ENCODE measurements at places on chromosomes 16 and 17. TPM values are rescaled to one million over a fixed set of nuclear protein-coding genes. Genes with fewer than 3 reads are reported as not detected.

MYLK3 gene
- not detected for total RNA-seq

SEZ6L2 gene
- total RNA-seq = 15.2 TPM

CCL18 gene
- total RNA-seq = not detected

DNA sequence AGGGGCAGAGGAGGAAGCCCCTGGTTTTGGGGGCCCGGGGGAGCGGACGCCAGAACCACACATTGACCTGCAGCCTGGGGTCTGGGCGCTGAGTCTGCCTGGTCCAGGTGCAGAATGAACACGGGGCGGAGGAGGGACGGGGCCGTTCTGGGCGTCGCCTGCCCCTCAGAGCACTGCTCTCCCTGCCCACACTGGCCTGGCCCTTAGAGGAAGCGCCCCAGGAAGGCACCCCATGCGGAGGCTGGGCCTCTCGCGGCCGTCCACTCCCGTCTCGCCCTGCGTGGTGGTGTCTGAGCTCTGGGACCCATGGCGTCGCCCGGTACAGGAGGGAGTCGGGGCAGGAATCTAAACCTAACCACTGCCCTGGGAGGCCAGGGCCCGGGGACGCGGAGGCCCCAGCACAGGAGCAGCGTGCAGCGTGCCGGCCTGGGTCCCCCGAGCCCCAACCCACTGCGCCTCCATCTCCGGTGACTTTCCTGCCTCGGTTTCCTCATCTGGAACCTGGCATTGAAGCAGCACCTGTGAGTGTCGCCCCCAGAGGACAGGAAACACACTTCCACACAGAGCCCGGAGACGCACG is 4.3 kb downstream of the TPSD1 start:
- DNase-seq = no peak

ZFP1 gene
- 13.0 TPM for total RNA-seq

- peak; percentile 45 for DNase-seq
These were observed 16.9 kb downstream of the SRCAP start for GRCh38 chr16:30715750-30716445.

OR1E1 gene
- total RNA-seq = not detected

DNA sequence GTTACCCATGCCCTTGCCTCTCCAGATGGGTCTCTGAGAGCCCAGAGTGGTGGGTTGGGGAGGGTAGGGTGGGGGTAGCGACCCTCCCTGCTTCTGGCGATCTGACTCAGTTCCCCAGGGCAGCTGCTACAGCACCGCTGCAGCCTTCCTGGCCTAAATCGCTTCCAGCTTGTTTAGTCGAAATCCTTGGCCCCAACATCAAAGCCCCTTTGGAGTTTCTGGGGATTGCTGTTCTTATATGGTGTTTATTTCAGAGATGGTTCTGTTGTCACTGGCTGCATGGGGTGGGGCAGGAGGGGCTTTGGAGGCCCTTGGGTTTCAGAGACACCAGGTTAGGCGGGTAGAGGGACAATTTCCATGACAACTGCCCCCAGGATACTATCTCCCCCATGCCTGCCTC is 35.9 kb downstream of the FZD2 start:
- DNase-seq = no peak

GRCh38 chr17:64777415-64778239 is 115.5 kb upstream of the SMURF2 start:
- DNase-seq = no peak

DNA sequence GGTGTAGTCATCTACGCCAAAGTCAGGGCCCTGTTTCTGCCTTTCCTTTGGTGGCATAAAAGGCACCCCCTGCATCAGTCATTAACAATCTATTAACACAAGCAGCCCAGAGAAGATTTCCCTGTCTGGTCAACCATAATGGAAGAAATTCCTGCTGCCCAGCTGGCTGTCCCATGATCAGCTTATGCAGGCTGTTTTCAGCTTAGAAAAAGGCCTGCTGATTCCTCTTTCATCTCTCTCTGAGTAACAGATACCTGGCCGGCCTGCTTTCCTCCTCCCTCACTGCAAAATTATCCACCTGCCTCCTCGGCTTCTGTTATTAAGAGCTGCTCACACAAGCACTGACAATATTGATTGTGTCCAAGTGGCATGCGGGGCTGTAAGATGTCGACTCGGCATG is 70.3 kb upstream of the MMP2 start:
- no peak for DNase-seq

DNA sequence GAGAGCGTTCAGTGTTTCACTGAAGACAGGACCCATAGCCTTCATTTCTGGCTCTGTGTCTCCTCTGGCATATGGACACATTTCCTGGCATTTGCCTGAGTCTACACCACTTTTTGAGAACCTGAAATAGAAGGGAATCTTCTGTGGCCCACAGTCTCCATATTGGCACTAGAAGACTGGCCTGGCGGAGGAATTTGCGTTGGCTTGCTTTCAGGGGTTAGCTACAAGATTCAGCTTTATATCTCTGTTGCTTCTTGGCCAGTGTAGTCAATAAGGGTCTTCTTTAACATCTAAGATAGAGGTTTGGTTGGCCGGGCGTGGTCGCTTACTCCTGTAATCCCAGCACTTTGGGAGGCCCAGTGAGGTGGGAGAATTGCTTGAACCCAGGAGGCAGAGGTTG is 12.8 kb upstream of the CLEC18C start:
- no peak for DNase-seq

GRCh38 chr17:29611351-29612093 is 11.2 kb downstream of the CORO6 start:
- no peak for DNase-seq

DNA sequence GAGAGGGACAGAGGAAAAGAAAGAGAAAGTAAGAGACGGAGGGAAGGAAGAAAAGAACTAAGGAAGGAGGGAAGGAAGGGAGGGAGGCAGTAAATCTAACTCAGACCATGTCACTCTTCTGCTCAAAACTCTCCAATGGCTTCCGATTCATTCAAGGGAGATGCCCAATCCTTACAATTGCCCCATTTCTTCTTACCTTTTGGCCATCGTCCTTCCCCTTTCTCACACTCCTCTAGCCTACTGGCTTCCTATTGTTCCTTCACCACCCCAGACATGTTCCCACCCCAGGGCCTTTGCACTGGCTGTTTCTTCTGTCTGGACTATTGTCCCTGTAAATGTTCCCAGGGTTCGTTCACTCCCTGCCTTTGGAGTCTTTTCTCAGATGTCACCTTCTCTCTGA is 72.3 kb downstream of the TOX3 start:
- DNase-seq = no peak

ALOX15B gene
- 0.17 TPM for total RNA-seq

DNA sequence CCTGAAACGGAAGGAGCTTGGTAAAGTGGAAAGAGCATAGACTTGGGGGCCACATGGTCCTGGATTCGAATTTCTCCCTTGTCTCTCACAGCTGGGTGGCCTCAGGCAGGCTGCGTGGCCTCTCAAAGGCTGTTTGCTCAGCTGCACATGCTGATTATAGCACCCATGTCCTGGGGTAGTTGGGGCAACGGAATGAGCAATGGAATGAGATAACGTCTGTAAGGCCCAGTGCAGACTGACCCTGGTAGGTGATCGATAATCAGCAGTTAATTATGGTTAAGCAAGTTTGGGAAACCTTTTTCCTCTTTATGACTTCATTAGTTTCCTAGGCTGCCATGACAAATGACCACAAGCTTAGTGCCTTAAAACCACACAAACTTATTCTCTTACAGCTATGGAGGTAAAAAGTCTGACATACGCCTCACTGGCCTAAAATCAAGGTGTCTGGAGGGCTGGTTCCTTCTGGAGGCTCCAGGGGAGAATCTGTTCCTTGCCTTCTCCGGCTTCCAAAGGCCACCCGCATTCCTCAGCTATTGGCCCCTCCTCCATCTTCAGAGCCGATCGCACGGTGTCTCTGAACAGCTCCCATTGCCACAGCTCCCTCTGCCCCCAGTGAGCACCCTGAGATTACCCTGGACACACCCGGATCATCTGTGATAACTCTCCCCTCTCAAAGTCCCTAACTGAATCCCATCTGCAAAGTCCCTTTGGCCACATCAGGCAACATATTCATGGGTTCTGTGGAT is 294.9 kb upstream of the FOXF1 start:
- DNase-seq = no peak

GRCh38 chr17:73533127-73533526 is 111.1 kb downstream of the SDK2 start:
- DNase-seq = no peak

GRCh38 chr16:11742536-11743307 is at the start of gene TXNDC11:
TSS of gene TXNDC11 (minus strand) at chr16:11742857. CDS start at chr16:11742730, 127 bp downstream.
- DNase-seq = peak; percentile 95

DNA sequence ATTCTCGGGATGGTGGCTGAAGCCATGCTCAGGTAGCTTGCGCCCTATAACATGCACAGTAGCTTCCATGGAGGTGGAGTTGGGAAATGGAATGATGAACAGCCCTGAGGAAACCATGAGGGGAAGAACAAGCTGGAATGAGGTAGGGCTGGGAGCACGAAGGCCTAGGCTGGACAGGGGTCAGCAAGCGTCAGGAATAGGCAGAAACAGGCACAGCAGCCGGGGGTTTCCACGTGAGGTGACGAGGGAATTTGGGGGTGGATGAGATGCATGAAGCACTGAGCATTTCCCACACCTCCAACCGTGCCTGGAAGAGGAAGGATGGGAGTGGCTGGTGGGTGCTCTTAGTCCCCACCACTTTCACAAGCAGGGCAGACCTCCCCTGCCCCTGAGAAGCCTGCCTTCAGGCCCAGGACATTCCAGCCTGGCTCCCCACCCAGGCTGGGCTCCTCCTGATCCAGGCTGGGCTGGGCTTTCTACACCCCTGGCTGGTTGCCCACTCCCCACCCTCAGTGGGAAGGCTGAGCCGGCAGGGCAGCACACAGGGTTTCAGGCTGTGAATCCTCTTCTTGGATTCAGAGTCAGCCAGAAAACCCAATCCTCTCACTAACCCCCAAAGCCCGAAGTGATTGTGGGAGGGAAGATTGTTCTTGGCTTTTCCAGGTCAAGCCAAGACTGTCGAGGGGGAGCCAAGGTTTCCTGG is 21.9 kb downstream of the PLEKHG4 start:
- DNase-seq = no peak

ABCC11 gene
- 0.13 TPM for total RNA-seq

PDIA2 gene
- 0.29 TPM for total RNA-seq

HSD17B2 gene
- total RNA-seq = 3.0 TPM

GRCh38 chr16:50822671-50823070 is 80.8 kb downstream of the CYLD start:
- no peak for DNase-seq

CSH1 gene
- total RNA-seq = not detected

DNA sequence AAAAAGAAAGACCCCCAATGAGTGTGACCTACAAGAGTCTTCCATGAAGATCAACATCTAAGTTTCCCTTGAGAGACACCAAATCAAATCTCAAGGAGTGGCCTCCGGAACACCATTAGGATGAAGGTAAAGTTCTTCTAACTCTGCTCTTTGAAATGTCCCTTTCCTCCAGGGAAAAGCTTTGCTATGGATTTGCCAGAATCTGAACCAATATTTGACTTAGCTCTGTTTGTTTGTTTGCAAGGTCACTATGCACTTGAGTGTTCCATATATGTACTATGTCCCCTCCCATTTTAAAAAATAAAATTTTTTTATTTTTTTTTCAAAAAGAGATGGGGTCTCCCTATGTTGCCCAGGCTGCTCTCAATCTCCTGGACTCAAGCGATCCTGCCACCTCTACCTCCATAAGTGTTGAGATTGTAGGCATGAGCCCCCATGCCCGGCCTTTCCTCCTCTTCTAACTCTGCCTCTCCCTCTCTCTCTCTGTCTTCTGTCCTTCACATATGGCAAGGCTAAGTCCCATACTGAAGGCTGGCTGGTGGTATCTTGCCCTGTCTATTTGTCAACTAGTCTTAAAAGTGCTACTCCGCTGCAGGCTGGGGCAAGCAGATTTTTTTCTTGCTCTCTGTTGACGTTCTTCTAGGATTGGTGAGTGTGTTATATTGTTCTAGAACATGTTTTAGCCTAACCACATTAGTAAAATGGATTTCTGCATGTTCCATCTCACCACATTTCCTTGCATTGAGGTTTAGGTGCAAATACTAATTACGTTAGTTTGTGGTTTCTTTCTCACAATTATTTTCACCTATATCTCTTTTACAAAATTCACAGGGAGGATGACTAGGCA is 276.7 kb upstream of the DYNLRB2 start:
- DNase-seq = no peak

GRCh38 chr16:65739518-65739917 is 617.7 kb upstream of the CDH11 start:
- no peak for DNase-seq

- no peak for DNase-seq
These were observed 33.3 kb downstream of the NDEL1 start for GRCh38 chr17:8468980-8469379.

DNA sequence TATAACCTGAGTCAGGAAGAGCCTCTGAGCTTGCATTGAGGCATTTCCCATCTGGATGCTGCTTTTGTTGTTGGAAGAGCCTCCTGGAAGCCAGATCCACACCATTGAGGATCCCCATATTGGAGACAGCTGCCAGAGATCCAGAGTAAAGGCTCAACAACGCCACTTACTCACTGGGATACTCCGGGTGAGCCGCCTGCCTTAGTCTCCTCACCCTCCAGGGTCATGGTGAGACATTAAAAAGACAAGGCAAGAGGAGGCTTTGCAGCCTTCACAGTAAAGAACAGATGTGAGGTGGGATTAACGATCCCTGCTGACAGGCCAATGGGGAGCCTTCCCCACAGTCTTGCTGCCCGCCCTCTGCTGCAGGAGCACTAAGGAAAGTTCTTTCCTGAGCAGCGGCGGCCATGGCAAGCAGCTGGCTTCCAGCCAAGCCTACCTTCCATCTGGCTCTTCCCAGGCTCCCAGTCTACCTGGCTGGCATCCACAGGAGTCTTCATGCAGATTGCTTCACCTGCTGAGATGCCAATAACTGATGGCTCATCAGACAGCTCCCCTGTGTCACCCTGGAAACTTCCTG is 198.5 kb downstream of the CYLD start:
- no peak for DNase-seq

DNA sequence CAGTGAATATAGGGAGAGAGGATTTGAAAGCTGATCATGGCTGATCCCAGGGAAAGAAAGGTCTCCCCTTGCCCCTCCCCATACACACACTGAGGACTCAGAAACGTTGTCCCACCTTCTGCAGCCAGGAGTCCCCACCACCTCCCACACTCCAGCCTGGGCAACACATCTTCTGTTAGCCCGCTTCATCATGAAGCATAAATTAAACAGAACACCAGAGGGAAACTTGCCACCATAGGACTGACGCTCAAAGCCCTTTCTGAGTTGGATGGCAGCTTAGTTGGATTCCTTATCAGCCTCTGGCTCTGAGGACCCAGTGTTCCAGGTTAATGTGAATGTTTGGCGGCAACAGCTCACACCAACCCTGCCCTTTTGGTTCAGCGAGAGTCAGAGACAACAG is 33.9 kb downstream of the ARHGAP27 start:
- DNase-seq = no peak

DNA sequence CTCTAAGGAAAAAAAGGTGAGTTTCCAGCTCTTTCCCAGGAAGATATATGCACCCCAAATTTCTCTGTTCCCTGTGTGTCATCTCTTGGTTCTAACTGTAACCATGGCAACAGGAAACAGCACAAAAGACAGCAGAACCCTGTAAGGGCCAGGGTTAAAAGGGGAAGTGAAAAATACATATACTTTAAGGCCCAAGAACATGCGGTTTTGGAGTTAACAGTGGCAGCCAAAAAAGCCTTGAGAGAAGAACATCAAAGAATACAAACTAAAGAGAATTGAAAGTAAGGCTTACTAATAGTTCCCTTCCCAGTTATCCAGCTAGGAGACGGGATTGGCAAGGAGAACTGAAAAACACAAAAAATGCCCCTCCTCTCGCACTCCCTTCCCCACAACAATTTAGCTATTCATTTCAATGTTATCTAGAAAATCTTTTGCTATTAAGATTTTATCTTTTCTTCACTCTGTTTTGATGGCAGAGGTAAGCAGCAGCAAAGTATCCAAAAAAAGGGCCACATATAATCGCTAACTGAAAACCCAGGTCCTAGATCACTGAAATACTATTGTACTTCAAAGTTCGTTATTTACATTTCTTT is 1.5 kb downstream of the SPOP start:
- peak; percentile 66 for DNase-seq

All from LHCN-M2 (cell line).